Activated T-cell treated with anti-CD3 and anti-CD28 coated beads, Interleukin-2, amount 50 U/mL, for 4 hours (primary cell): ENCODE measurements at places on chromosomes 12 and 14. TPM values are rescaled to one million over a fixed set of nuclear protein-coding genes. Genes with fewer than 3 reads are reported as not detected.

The LTBP2 gene
- 0.35 TPM for total RNA-seq

The KLRB1 gene
- total RNA-seq: 1.1 TPM

The SCNN1A gene
- 0.05 TPM for total RNA-seq

The LAG3 gene
- 125 TPM for total RNA-seq

The CCDC38 gene
- not detected for total RNA-seq

The CPNE6 gene
- not detected for total RNA-seq

The OR6C1 gene
- not detected for total RNA-seq

The RBMS2 gene
- 0.66 TPM for total RNA-seq

The ANAPC5 gene
- total RNA-seq: 152 TPM

- no peak for DNase-seq
Observed at GRCh38 chr12:101875162-101875561, 2.2 kb upstream of the DRAM1 start.

GRCh38 chr14:78638926-78639325 is 468.8 kb downstream of the NRXN3 start:
- DNase-seq: no peak

DNA sequence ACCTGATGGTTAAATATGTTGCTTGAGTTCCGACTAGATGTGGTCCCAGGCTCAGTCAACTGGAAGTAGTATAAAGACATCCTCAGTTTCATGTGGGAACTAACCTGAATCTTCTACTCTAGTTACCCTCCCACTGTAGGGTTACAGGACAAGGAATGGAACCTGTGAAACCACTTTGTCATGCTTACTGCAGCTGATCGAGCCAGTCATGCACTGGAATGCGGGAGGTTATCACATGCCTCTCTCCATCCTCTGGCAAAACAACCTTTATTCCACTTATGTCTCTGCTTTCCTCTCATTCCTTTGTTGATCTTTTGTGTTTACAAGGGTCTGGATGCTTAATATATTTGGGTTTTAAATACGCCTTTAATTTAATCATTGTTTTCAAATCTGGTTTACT is 111.9 kb upstream of the DDHD1 start:
- no peak for DNase-seq

- peak; percentile 14 for DNase-seq
Observed at GRCh38 chr12:117098361-117099217, 627 bp downstream of the TESC start.

- DNase-seq: peak; percentile 74
Observed at GRCh38 chr12:49866859-49867569, 24.1 kb upstream of the BCDIN3D start.

DNA sequence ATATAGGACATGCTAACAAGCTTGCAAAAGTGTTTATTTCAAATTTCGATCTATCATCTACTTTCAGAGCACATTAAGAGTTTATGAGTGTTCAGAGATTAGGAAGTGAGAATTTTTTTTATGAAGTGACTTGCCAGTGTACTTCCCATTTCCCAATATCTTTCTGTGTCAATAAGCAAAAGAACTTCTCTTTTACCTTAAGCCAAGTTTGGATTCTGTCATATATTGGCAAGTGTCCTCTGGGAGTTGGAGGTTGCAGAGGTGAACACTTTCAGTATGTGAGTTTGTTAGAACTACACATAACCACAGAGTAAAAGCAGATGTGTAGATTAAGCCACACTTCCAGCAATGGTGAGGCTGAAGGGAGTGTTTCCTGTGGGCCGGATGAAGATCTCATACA is 16.6 kb upstream of the KLRF1 start:
- DNase-seq: no peak

GRCh38 chr14:106268013-106268727 is 741.8 kb downstream of the TMEM121 start:
- peak; percentile 70 for DNase-seq

DNA sequence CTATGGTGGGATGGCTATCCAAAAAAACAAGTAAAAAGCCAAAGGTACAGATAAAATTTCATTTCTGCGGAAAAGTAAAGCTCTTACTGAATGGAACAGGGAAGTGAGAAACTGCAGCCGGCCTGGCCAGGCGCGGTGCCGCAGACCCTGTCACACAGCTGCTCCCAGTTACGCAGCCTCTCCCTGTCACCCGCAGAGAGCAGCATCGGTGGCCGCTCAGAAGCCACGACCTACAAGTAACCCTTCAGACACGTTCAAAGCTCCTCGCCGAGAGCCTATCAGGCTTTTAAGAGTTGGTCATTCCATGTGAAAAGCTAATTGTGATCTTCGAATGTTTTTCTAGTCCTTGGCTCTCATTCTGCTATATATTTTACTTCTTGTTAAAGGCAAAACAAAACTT is 11.0 kb upstream of the ANKLE2 start:
- DNase-seq: no peak
